GM18507 (cell line): ENCODE measurements at places on chromosomes 11 and 22.

DNA sequence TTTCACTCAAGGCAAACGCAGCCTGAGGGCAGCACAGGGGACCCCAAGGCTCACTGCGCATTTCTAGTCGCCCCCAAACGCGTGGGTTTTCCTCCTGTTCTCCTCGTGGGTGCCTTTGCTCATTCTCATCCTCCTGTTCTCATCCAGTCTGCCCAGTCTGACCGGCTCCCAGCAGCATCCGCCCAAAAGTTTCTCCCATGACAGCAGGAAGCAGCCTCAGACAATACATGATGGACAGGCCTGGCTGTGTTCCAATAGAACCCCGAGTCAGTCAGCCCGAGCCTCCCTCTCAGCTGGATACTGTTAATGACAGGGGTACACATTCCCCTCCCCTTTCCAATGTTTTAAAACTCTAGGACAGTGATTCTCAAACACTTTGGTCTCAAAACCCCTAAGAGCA lies 22.5 kb upstream of the KRTAP5-7 start:
- no peak for DNase-seq

DNA sequence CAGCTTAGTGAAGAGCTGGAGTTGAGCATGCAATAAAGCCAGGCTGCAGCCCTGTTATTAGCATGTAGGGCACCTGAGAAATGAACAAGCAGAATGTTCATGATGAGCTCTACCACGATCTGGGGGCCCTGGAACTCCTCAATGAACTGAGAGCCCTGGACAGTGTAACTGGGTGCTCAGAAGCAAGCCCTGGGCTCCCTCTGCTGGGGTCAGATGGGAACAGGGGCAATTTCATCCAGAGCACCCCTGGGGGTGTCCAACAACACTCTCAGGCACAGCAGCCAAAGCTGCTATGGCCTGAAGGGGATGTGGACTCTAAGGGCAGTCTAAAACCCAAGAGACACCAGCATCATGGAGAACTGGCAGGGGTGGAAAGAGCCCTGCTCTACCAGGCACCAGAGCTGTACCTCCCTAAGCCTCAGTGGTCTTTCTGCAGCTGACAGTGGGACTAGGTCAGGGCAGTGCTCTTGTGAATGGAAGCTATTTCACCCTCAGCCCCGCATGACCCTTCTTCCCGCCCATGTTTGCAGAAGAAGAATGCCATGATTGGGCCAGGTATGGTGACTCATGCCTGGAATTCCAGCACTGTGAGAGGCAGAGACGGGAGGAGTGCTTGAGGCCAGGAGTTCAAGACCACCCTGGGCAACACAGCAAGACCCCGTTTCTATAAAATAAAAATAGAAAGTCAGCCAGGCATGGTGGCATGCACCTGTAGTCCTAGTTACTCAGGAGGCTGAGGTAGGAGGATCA lies 28.9 kb downstream of the THOC5 start:
- DNase-seq = peak; percentile 22

DNA sequence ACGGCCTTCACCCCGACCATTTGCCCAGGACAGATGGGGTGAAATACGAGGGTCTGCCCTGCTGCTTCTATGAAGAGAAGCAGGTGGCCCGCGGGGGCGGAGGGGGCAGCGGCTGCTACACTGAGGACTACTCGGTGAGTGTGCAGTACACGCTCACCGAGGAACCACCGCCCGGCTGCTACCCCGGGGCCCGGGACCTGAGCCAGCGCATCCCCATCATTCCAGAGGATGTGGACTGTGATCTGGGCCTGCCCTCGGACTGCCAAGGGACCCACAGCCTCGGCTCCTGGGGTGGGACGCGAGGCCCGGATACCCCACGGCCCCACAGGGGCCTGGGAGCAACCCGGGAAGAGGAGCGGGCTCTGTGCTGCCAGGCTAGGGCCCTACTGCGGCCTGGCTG lies 11.2 kb downstream of the C22orf31 start:
- no peak for DNase-seq

DNA sequence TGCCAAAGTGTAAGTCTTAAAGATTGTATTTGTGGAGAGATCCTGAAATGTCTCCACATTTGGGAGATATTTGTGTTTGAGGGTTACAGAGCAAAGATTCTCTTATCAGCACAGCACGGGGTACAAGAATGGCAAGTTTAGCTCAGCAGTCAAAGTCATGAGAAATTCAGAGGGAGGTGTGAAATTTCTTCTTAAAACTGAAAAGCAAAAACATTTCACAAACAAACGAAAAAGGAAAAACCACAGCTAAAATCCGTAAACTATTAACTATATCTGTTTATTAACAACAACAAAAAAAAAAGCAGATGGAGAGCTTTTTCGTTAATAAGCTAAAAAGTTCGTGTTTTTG lies 40.9 kb upstream of the ETS1 start:
- no peak for DNase-seq

- no peak for DNase-seq
These were observed 10.5 kb downstream of the KLHL35 start for GRCh38 chr11:75422248-75423231.

DNA sequence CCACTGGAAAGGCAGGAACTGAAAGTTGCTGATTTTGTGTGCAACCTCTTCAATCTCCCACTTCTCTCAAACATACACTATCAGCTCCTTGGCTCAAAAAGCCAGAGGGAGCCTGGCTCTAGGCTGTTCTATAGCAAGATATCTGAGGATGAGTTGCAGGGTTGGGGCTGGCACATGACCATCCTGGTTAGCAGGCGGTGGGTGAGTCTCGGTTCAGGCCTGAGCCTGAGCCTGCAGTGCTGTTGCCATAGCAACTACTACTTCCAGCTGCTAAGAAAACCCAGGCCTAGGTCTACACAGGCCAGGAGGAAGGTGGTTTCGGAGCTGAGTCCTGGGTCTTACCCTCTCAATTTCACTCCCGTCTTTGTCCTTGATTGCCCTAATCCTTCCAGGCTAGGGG lies 39.0 kb downstream of the CWC15 start:
- DNase-seq = no peak

DNA sequence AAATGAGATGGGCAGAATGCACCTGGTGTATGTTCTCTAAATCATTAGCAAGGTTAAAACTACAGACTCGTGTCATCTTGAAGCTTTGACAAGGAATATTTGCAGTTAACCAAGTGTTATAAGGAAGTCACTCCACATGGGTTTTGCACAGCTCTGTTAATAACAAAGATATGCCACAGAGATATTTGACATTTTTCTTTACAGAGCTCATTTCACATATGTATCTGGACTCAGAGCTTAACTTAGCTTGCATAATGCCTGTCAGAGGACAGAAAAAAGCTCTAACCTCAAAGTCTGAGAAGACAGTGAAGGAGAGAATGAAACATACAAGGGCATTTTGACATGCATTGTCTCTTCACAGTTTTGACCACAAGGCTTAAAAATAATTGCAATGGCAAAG lies 105.5 kb downstream of the C11orf87 start:
- no peak for DNase-seq

- DNase-seq = no peak
These were observed 66.7 kb upstream of the DBX1 start for GRCh38 chr11:20226933-20227332.

GRCh38 chr11:69497221-69497787 lies 15.8 kb downstream of the LINC01488 start:
- DNase-seq = no peak

GRCh38 chr22:28095316-28096095 lies 176.4 kb upstream of the PITPNB start:
- DNase-seq = no peak

- DNase-seq = no peak
These were observed 29.3 kb upstream of the LIPT2 start for GRCh38 chr11:74522776-74523175.

- no peak for DNase-seq
These were observed 7.7 kb downstream of the SCN2B start for GRCh38 chr11:118168751-118169150.

- DNase-seq = no peak
These were observed 502.9 kb downstream of the BRD1 start for GRCh38 chr22:49324527-49325491.

- DNase-seq = no peak
These were observed 959.8 kb downstream of the BRD1 start for GRCh38 chr22:48867891-48868290.

DNA sequence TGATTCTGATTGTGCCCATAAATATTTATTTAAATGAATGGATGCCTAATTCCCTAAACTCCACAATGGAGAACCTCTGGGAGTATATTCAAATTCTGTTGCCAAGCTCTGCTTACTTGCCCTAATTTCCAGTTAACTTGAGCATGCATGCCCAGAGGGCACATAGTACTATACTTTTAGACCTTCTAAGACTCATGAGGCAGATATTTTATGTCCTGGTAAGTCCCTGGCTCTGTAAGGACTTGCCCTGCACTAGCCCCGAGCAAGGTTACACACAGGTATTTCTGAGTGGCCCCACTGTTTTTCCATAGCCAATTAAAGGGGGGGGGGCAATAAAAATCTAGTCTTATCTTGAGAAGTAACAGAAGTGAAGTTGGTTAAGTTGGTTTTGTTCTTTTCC lies 21.1 kb upstream of the CAPRIN1 start:
- no peak for DNase-seq

- no peak for DNase-seq
These were observed 113.7 kb upstream of the TIMP3 start for GRCh38 chr22:32687801-32688200.

DNA sequence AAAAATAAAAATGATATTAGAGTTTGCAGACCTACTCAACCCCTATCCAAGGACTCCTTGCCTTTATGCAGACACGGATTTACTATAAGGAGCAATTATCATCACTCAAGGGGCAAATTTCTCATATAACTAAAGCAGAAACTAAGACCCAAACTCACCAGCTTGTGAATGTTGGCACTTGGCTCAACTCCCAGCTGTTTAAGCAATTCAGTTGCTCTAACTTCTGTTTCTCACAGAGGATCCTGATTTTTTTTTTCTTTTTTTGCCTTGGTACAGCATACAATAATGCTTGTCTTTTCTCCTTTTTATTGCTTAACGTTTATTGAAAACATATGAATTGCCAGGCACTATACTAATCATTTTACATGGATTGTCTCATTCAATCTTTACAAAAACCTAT lies 9.6 kb upstream of the CBLIF start:
- no peak for DNase-seq

GRCh38 chr11:102603091-102603490 lies 22.0 kb downstream of the MMP20 start:
- DNase-seq = no peak

GRCh38 chr11:34067383-34068065 lies 16.0 kb downstream of the CAPRIN1 start:
- DNase-seq = no peak

- no peak for DNase-seq
These were observed 2.2 kb upstream of the KCNQ1OT1 start for GRCh38 chr11:2701898-2702434.

DNA sequence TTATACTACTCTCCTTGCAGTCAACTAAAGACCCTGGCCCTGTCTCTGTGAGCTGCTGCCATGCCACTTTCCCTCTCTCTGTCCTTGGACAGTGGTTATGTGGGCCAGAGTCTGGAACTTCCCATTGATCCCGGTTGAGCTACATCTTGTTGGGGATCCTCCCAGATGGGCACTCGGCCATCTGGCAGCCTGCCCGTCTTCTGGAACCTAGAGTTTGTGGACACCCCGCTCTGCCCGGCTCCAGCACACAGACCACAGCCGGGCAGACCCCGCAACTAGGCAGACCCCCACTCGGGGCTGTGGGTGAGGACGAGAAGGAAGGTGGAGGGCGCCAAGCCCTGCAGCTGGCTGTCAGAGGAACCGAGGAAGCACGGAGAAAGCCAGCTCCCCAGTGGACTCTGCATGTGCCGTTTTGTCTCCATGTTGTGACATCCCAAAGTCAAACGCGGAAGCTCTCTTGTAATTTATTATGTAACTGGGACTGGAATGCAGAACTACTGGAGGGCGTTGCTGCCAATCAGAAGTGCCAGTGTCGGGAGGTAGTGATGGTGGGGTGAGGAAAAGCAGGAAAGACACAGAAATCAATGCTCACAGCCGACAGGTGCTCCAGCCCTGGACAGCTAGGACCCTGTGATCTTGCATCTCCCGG lies 207.7 kb downstream of the CEP164 start:
- no peak for DNase-seq

DNA sequence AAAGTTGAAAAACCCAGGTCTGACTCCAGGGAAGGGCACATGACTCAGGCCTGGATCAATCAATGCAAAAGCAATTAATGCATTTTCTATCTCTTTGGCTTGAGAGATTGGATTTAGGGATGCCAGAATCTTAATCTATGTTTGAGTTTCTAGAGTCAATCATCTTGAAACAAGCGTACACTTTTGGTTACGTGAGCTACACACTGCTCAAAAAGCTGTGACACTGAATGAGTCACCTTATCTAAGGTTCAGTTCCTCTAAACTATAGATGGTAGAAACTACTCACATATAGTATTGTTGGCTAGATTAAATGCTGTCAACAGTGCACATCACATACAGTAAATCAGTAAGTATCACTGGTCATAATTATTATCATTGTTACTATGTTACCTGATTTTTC lies 24.2 kb downstream of the MRE11 start:
- no peak for DNase-seq

GRCh38 chr11:14374922-14375830 lies 16.2 kb upstream of the RRAS2 start:
- DNase-seq = no peak

GRCh38 chr11:99534812-99535211 lies 514.1 kb downstream of the CNTN5 start:
- no peak for DNase-seq

- DNase-seq = no peak
These were observed 41.3 kb downstream of the LRRC32 start for GRCh38 chr11:76629116-76629852.

DNA sequence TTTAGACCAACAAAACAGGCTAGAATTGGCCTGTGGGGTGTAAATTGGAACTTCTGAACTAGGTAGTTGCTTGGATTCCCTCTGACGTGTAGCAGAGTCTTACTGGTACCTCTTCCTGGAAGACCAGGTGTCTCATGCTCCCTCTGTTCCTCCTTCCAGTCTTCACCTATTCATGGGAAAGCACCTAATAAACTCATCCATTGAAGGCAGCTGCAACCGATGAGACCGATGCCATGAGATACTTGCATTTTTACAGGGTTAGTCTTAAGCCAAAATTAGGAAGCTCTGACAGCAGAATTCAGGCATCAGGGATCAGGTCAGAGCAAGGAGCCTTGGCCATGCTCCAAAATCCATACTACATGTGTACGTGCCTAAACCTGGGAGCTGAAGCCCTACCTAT lies 13.2 kb upstream of the HEPHL1 start:
- no peak for DNase-seq

DNA sequence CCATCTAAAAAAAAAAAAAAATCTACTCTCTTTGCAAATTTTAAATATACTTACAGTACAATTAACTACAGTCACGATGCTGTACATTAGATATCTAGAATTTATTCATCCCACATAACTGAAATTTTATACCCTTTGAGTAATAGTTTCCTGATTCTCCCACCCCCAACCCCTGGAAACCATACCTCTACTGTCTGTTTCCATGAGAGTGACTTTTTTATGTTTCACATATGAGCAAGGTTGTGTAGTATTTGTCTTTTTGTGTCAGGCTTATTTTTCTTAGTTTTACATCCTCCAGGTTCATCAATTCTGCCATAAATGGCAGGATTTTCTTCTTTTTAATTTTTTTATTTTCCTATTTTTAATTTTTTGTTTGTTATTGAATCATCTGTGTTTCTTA lies 3.2 kb downstream of the HBB start:
- no peak for DNase-seq

- DNase-seq = no peak
These were observed 15.6 kb downstream of the PISD start for GRCh38 chr22:31646186-31647019.
